ENCODE measurements at places on chromosomes 1 and 21.

DNA sequence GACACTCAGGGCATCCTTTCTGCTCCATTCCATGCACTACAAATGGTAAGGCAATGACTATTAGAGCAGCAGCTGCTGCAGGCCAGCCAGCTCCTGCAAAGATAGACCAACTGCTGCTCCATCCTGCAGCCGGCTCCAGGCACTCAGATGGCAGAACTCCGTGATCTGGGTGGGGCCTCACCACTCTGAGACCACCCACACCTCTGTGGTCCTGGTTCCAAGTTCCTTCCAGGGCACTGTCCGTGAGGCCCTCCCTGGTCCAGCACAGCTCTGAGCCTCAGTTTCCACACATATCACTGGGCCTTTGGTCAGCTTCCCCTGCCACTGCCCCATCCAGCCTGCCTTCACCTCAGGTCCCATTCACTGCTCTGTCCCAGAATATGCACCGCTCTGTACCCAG lies 114.7 kb downstream of the DMRTB1 start:
- no peak for DNase-seq

- DNase-seq: no peak
These were observed 100.3 kb downstream of the BEND5 start for GRCh38 chr1:48676376-48676775.

GRCh38 chr21:35138665-35139381 lies 89.7 kb upstream of the RUNX1 start:
- peak; percentile 57 for DNase-seq

DNA sequence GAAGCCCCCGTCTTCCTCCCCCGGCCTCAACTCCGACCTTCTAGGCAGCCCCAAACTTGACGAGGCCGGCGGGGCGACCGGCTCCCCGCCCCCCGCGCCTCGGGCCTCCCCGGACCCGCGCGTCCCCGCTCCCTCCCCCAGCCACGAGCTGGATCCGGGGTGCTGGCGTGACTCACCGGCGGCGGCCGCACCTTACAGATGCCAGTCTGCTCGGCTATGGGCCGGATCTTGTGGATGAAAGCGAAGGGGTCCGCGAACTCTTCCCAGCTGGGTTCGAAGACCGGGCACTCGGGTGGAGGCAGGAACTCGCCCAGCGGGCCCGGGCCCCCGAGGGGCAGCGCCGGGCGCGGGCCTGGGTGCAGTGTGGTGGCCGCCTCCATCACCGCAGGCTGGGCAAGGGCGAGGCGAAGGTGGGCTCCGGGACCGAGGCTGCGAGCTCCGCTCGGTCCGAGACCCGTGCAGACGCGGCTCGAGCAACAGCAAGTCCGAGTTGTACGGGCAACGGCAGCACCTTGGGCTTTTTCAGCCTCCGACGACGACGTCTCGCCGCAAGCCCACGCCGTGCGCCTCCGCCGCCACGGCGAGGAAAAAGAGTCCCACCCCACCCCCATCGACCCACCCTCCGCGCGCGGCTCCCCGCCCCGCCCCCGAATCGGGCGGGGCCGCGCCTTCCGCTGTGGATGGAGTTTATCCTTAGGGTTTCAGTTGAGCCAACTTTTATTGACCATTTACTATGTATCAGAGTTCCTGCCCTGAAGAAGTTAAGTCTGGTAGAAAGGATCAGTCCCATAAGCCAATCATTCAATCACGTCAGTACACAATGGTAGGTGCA lies at the start of gene KDM5B:
Gene KDM5B (minus strand): TSS at position 496 of the 832 bp plus-strand sequence. CDS start 116 bp downstream, at position 380.
- DNase-seq: peak; percentile 54

GRCh38 chr1:166858726-166859419 lies 17.2 kb downstream of the TADA1 start:
- no peak for DNase-seq

- DNase-seq: no peak
These were observed 175.9 kb downstream of the PRDM16 start for GRCh38 chr1:3244927-3245315.

GRCh38 chr1:235649368-235650163 lies at the start of gene GNG4:
Gene GNG4, minus strand, starts transcription at chr1:235649784. Its CDS starts 65,946 bp downstream, at chr1:235583838.
- DNase-seq: no peak

DNA sequence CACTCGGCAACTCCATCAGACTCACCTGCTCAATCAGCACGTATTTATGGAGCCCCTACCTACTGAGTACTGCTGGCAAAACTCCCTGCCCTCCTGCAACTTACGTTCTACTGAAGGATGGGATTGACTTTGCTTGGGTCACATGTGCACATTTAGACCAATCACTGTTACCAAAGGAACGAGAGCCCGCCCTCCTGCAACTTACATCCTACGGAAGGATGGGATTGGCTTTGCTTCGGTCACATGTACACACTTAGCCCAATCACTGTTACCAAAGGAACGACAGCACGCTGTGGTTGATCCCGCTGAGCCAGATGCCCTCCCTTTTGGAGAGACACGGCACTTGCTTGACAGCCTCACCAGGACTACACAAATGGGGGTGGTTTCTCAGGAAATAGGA lies 46.0 kb downstream of the UBIAD1 start:
- DNase-seq: no peak

DNA sequence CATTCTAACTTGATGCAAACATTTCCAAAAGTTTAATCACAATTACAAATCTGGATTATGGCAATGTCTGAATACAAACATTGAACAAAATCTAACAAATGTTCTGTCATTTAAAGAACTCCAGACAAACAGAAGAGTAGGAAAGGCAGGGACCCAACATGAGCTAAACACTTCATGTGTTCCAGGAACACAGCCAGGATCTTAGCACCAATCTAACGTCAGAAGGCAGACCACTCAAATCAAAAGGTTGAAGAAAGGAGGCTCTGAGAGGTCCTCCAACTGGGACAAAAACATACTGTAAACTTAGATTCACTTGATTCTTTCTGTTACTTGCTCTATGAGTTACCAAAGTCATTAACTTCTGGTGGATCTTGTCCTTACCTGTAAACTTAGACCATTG lies 374.0 kb downstream of the NEGR1 start:
- DNase-seq: no peak

DNA sequence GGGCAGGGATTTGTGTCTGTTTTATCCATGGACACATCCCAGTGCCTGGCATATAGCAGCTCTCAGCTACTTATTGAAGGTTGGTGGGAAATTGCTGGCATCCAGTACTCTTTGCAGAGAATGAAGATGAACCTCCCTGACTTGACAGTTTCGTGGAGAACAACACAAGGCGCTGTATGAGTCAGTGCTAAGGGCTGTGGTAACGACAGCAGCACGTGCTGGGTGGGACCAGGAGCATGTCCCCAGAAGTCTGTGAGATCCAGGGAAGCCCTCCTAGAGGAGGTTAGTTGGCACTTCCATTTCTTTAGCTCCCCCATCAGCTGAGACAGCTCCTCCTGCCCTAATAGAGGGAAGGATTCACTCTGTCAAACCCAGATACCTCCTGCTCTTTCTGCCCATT lies 25.9 kb upstream of the IL19 start:
- no peak for DNase-seq

All from activated CD4-positive, alpha-beta T cell treated with anti-CD3 and anti-CD28 coated beads for 24 hours (primary cell).